ENCODE measurements at places on chromosomes 2 and 18.

DNA sequence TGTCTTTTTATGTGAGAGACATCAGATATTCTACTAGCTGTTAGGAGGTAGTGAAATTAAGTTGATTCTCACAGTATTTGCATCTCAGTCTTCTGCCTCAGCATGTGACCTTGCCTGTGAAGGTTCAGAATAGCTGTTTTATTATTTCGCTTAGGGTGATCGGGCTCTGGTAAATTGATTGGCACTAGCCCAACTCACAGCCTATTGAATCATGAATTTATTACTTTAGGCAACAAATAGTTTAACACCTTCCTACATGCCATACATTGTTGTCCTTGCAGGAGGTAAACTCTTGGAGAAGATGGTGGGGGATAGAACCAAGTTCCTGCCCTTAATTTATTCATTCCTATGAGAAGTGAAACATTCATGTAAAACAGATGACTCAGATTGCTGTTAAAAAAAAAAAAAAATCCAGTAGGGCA lies 101.9 kb downstream of the GPD2 start:
- no peak for DNase-seq

DNA sequence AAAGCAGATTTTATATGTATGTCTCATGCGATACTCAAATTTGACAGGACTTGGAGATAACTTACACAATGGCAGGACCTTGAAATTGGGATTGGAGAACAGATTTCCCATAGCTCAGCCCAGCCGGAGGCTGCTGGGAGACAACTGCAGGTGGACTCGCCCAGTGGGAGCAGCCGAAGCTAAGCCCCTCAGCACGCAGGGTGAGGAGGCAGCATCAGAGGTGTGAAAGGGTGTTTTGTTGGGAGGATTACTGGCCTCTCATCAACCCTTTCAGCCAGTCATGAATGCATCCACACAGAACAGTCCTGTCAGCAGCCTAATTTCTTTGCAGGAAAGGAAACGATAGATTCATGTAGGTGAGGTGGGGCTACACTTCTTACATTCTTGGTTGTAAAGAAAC lies 110.4 kb upstream of the DYNAP start:
- DNase-seq: no peak

DNA sequence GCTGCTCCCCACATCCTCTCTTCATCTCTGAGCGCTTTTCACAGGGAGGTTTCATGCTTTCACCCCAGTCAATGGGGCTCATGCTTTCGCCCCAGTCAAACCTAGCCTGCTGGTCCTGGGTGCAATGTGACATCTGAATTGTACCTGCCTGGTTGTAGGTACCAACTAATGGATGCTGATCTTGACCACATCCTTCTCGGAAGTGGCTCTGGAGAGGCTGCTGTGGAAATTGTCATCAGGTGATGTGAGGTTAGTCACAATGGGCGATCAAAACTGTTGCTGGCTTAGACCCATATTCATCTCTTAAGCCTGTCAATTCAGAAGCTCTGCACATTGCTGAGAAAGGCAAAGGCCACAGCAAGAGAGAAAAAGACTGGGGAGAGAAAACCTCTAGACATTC lies 32.7 kb upstream of the ALKAL2 start:
- no peak for DNase-seq

GRCh38 chr2:40113997-40114396 lies 334.9 kb upstream of the THUMPD2 start:
- DNase-seq: no peak

GRCh38 chr2:221166292-221166691 lies 405.8 kb downstream of the EPHA4 start:
- DNase-seq: no peak

GRCh38 chr2:144011553-144011952 lies 508.4 kb downstream of the ZEB2 start:
- DNase-seq: no peak

DNA sequence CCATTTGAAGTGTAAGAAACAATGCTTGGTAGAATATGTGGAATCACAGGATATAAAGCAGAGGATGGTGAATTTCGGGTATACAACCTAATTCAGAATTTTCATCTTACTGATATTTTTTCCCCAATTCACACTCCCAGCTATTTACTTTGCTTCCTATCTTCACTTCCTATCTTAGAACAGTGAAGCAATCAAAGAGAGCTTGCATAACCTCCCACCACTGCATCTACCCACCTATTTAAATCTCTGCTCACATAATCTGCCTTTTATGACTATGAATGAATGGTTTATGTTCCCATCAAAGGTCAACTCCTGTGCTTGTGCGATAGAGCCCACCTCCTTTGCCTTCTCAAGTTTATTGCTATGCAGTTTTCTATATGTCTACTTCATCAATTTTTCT lies 3.3 kb downstream of the RMDN2 start:
- DNase-seq: no peak

- no peak for DNase-seq
Observed at GRCh38 chr18:77191071-77191751, 58.4 kb upstream of the GALR1 start.

DNA sequence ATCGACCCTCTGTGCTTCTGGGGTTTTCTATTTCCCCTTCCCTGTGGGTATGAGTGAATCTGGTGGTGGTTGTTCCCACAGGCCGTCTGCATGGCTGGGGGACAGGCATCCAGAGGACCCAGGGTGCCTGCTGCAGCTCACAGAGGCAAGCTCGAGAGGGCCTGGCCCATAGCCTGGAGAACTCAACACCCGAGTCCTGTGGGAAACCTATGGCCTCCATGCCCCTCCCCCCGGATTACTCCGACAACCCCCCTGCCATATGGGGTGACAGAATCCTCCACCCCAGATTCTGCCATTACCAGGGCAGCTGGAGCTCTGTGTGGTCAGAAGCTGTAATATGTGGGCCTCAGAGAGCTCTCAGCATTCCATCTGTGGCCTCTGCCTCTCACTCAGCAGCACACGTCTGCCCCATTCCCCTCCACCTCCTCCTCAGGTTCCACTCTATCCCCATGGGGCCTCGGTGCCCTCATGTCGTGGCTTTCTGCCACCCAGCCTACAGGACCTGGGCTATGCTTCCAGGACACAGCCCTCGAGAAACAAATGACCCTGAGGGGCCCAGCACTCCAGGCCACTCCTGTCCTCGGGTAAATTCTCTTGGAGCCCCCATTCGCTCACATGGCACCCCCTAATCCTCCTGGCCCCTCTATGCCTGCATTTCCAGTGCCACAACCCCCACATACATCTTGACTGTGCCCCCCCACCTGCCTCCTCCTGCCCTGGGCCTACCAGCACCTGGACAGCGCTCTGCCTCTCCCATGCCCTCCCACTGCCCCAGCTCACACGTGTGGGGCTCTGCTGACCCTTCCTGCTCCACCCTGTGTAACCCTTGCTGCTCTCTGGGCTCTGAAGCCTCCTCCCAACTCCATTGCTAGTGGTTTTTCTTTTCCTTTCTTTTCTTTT lies 3.6 kb downstream of the MZT2A start:
- no peak for DNase-seq

DNA sequence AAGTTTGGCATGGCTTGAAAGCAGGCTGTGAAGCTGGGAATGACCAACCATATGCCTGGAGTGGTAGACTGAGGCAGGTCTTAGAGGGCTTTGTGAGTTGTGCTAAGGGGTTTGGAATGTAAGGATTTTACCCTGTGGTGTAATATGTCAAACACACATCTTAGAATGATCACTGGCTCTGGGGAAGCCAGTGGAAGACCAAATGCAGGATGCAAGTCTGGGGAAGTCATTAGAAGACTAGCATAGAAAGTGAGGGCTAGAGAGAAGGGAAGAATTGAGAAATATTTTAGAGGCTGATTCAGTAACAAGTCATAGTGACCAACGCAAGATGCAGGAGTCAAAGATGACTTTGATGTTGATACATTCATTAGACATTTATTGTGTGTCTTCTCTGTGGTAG lies 3.5 kb upstream of the FHOD3 start:
- DNase-seq: no peak

- no peak for DNase-seq
Observed at GRCh38 chr2:216495656-216496055, 3.0 kb upstream of the RPL37A start.

GRCh38 chr2:214006601-214007000 lies 404.3 kb upstream of the VWC2L start:
- DNase-seq: no peak

- no peak for DNase-seq
Observed at GRCh38 chr2:16972276-16972675, 306.6 kb upstream of the CYRIA start.

- DNase-seq: no peak
Observed at GRCh38 chr2:233223059-233223894, 28.2 kb upstream of the ATG16L1 start.

DNA sequence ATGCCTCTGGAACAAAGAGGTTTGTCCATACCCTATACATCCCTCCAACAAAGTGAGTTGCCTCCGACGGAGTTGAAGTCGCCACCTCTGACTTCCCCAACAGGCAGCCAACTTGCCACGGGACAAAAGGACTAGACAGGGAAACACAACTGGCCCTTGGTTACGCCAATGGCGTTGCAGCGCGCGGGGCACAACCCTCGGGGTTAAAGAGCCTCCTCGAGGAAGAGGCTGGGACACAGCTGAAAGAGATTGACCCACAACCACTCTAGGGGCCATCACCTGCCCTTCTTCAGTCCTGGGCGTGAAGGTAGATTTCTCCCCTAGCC lies 545 bp downstream of the GTF3C2 start:
- no peak for DNase-seq

DNA sequence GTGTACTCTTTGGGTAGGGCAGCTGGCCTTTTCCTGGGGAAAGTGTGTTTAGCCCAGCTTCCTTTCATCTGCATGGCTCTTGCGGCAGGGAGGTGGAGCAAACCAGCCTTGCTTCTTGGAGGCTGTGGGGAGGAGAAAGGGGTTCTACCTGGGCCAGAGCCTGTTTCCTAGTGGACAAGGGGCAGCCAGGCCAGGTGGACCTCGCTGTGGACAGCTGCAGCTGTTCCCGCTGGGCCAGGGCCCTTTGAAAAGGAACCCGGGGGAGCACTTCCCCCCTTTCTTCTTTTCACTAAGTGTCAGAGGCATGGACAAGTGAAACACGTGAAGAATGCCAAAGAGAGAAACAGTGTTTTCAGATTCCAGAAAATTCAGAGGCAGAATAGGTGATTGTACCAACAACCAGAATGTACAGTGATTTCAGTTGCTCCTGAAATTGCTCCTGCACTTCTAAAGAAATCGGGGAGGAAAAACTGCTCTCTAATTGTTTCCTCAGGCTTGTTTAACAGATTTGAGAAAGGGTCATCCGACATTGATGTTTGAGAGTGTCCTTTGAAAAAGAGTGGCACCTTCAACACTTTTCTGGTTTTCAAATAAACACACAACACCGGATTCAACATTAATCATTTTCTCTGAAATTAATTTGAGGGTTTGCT lies 3.9 kb downstream of the GLI2 start:
- no peak for DNase-seq
